ENCODE measurements at places on chromosomes 4 and X. TPM values are rescaled to one million over a fixed set of nuclear protein-coding genes. Genes with fewer than 3 reads are reported as not detected.

FMR1NB gene
- not detected for total RNA-seq

DNA sequence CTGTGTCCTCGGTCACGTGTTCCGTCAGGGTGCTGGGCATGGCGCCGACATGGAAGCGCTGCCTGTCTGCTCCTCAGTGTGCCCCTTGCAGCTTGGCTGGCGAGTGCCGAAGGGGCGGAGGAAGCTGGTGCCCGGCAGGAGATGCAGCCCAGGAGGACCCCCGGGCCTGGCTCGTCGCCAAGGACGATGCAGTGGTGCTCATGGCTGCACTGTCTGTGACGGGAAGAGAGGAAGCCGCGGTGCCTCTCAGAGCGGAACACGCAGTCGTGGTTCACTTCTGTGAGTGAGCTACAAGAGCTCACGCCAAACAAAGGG is 38.1 kb downstream of the FGFRL1 start:
- H3K4me3 ChIP-seq = no peak overlapping the region
- H3K27me3 ChIP-seq = peaks cover 20% of the 10 kb centered on the region
- no peaks in the 10 kb centered on the region for H3K36me3 ChIP-seq
- peaks cover 24% of the 10 kb centered on the region for H3K4me1 ChIP-seq
- H3K27ac ChIP-seq = no peak overlapping the region
- DNase-seq = no peak

- H3K27ac ChIP-seq = no peak overlapping the region
- H3K4me1 ChIP-seq = no peaks in the 10 kb centered on the region
- peaks cover 24% of the 10 kb centered on the region for H3K36me3 ChIP-seq
- DNase-seq = no peak
- H3K27me3 ChIP-seq = peaks cover 3% of the 10 kb centered on the region
Observed at GRCh38 chrX:134774190-134775048, 116.1 kb upstream of the PLAC1 start.

ABCG2 gene
- 12.0 TPM for total RNA-seq

DNA sequence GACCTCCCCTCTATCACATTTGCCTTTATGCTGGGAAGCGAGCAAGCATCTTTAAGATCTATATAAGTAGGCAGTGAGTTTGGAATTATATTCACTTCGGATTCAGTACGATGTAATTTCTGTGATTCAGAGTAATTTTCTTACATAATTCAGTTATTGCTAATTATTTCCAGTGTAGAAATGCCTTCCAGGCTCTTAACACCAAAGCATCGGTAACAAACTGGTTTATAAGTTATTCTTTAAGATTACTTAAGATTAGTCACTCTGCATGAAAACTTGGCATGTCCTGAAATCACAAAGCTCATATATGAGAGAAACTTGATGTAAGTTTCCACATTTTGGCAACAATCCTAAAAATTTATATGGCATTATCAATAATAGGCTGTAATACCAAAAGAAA is 120.8 kb downstream of the ADAMTS3 start:
- no peak overlapping the region for H3K27ac ChIP-seq
- no peak for DNase-seq
- peaks cover 3% of the 10 kb centered on the region for H3K4me1 ChIP-seq
- H3K27me3 ChIP-seq = no peaks in the 10 kb centered on the region
- H3K36me3 ChIP-seq = no peaks in the 10 kb centered on the region

GRCh38 chrX:12701628-12702027 is 89.6 kb upstream of the PRPS2 start:
- H3K4me3 ChIP-seq = no peak overlapping the region
- no peak overlapping the region for H3K27ac ChIP-seq
- no peaks in the 10 kb centered on the region for H3K27me3 ChIP-seq
- no peaks in the 10 kb centered on the region for H3K36me3 ChIP-seq

DNA sequence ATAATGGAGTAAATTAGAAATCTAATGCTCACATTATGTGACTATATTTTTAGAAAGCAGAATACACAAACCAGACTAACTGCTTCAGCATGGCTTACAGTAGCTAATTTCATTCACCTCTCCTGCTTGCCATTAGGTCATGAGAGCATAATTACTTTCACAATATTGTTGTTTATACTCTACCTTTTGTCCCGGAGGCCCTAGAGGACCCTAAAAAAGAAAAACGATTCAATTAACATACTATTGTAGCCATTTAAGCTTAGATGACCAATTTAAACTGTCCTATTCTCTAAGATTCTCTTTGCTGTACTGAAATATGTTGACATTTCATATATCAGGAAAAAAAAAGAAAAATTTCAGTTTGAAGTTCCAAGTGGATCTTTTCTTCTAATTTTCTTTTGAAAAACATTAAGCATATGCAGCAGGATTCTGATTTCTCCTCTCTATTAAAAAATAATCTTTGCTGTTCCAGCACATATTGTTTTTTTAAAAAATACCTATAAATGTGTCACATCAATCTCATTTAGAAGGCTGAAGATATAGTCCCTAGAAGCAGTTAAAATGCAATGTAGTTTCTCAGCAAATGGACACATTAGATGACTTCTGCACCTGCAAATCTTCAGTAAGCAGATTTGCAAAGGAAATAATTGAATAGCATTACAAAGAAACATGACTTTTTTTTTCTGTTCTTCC is 157.7 kb upstream of the ETNPPL start:
- DNase-seq = no peak
- H3K4me1 ChIP-seq = no peaks in the 10 kb centered on the region
- H3K4me3 ChIP-seq = no peak overlapping the region
- H3K36me3 ChIP-seq = no peaks in the 10 kb centered on the region
- H3K27ac ChIP-seq = no peak overlapping the region
- H3K27me3 ChIP-seq = no peaks in the 10 kb centered on the region

ZNF518B gene
- total RNA-seq = 8.8 TPM
